Skeletal muscle tissue (tissue), 5 donors: ENCODE measurements at places on chromosomes 5 and 9. TPM values are rescaled to one million over a fixed set of nuclear protein-coding genes. Genes with fewer than 3 reads are reported as not detected.

Gene ZNF608
- 31.3 TPM for total RNA-seq

Gene ZNF346
- 12.0 TPM for total RNA-seq

Gene PPWD1
- 52.7 TPM for total RNA-seq

Gene FBXL7
- total RNA-seq, result 3.7 TPM

Gene SLC2A6
- 0.52 TPM for total RNA-seq

Gene MYO10
- total RNA-seq, result 27.1 TPM

Gene SMIM15
- total RNA-seq, result 19.8 TPM

Gene SLC31A1
- 9.9 TPM for total RNA-seq

Gene FYB1
- 4.2 TPM for total RNA-seq

Gene SPARC
- 1,314 TPM for total RNA-seq

Gene IL3
- total RNA-seq, result not detected

Gene TRAF1
- total RNA-seq, result 2.1 TPM

Gene SPTLC1
- total RNA-seq, result 73.1 TPM

Gene MRPS30
- 64.7 TPM for total RNA-seq

Gene CCNJL
- total RNA-seq, result 3.1 TPM

Gene BTNL3
- not detected for total RNA-seq

Gene PCDHA1
- total RNA-seq, result not detected

Gene RMND5B
- 29.2 TPM for total RNA-seq

Gene LECT2
- total RNA-seq, result not detected

Gene FBXW11
- total RNA-seq, result 60.5 TPM

Gene DMRT2
- total RNA-seq, result 23.5 TPM

Gene CERCAM
- 33.4 TPM for total RNA-seq

Gene C5
- 9.9 TPM for total RNA-seq

Gene TAF11L10
- not detected for total RNA-seq

Gene BAAT
- 0.52 TPM for total RNA-seq

Gene IL13
- not detected for total RNA-seq

Gene GAS1
- total RNA-seq, result 113 TPM

Gene NOXA1
- 0.52 TPM for total RNA-seq

Gene IRGM
- total RNA-seq, result not detected

Gene SH3GL2
- total RNA-seq, result under 0.01 TPM

Gene IFNB1
- total RNA-seq, result not detected

Gene DMRTA1
- total RNA-seq, result 0.52 TPM

Gene SPATA9
- 1.0 TPM for total RNA-seq

Gene KDM4C
- total RNA-seq, result 50.1 TPM

Gene NSUN2
- 30.8 TPM for total RNA-seq

Gene C1QTNF2
- total RNA-seq, result 15.1 TPM

Gene LYRM7
- total RNA-seq, result 13.6 TPM

Gene STC2
- total RNA-seq, result 3.1 TPM

Gene GNAQ
- total RNA-seq, result 16.2 TPM

Gene THBS4
- 135 TPM for total RNA-seq

Gene PCDH12
- 12.0 TPM for total RNA-seq

Gene ZNF354C
- total RNA-seq, result 11.0 TPM

Gene KIF4B
- under 0.01 TPM for total RNA-seq

Gene OR1J2
- total RNA-seq, result not detected

Gene ADAMTS13
- 1.6 TPM for total RNA-seq

Gene PIP5K1B
- 2.1 TPM for total RNA-seq

Gene RASGRF2
- 1.0 TPM for total RNA-seq

Gene PGGT1B
- total RNA-seq, result 14.1 TPM

Gene GPRIN1
- 0.52 TPM for total RNA-seq

Gene PCDHGA2
- total RNA-seq, result 1.6 TPM

Gene IER5L
- total RNA-seq, result 16.7 TPM
